ENCODE measurements at places on chromosomes 12 and 14.

DNA sequence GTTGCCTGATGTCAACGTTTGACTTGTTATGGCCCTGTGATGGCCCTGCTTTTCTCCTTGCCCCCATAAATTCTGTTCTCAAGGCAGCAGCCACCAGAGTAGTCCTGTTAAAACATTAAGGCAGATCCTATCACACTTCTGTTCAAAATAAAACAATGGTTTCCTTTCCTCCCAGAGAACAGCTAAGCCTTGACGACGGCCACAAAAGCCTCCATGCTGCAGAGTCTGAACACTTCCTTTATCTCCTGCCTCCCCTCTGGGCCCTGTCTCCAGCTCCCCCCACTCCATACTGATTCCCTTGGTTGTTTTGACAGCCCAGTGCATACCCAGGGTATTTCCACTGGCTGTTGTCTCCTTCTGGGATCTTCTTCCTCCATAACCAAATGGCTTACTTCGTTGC lies 618.1 kb downstream of the MED13L start:
- no peak for DNase-seq
- H3K27me3 ChIP-seq: no peaks in the 10 kb centered on the region
- no peaks in the 10 kb centered on the region for H3K36me3 ChIP-seq
- no peak overlapping the region for H3K27ac ChIP-seq

- H3K4me1 ChIP-seq: peaks cover 8% of the 10 kb centered on the region
- no peak for DNase-seq
- no peaks in the 10 kb centered on the region for H3K36me3 ChIP-seq
These were observed at the start of gene ZNF219 for GRCh38 chr14:21098076-21098891. ZNF219 (minus strand) TSS chr14:21098655; CDS start chr14:21093591, 5,064 bp downstream.

DNA sequence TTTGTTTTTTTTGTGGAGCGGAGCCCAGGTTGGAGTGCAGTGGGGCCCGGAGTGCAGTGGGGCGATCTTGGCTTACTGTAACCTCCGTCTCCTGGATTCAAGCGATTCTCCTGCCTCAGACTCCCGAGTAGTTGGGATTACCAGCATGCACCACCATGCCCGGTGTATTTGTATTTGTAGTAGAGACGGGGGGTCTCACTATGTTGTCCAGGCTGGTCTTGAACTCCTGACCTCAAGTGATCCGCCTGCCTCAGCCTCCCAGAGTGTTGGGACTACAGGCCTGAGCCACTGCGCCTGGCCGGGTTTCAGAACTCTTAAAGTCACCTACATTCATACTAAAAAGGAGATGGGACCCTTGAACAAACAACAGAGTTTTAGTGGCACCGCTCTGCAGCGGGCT lies 52.7 kb downstream of the KRT80 start:
- H3K27me3 ChIP-seq: no peaks in the 10 kb centered on the region
- no peak overlapping the region for H3K27ac ChIP-seq
- no peak for DNase-seq
- H3K4me1 ChIP-seq: peaks cover 7% of the 10 kb centered on the region
- H3K4me3 ChIP-seq: no peak overlapping the region

GRCh38 chr12:4116251-4117111 lies 157.1 kb upstream of the CCND2 start:
- no peaks in the 10 kb centered on the region for H3K4me1 ChIP-seq
- no peaks in the 10 kb centered on the region for H3K36me3 ChIP-seq
- no peaks in the 10 kb centered on the region for H3K27me3 ChIP-seq
- DNase-seq: no peak
- H3K4me3 ChIP-seq: no peak overlapping the region

DNA sequence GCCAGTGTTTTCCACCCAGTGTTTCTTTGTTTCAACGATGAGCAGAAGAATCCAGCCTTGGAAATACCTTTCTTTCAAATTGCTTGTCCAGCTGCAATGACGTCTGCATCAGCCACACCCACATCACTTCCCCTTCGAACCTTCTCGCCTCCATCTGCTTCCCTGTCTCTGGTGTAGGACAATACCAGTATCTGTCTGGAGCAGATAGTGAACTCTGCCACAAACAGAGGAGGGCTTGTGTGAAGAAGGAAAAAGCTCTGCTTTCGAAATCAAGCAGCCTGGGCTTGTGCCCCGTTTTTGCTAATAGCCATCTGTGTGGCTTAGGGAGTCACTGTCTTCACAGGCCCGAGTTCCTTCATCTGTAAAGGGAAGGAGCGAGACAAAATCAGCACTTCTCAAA lies 415.4 kb downstream of the ZFP36L1 start:
- H3K4me3 ChIP-seq: no peak overlapping the region
- no peak overlapping the region for H3K27ac ChIP-seq
- H3K27me3 ChIP-seq: no peaks in the 10 kb centered on the region
- 0 out of 2 replicates have a peak, but pooled peaks cover 3% of the 10 kb centered on the region for H3K4me1 ChIP-seq

- no peaks in the 10 kb centered on the region for H3K4me1 ChIP-seq
- no peak for DNase-seq
- H3K27me3 ChIP-seq: no peaks in the 10 kb centered on the region
- H3K4me3 ChIP-seq: no peak overlapping the region
- no peaks in the 10 kb centered on the region for H3K36me3 ChIP-seq
These were observed 62.3 kb upstream of the PPP1R12A start for GRCh38 chr12:79997096-79997791.

DNA sequence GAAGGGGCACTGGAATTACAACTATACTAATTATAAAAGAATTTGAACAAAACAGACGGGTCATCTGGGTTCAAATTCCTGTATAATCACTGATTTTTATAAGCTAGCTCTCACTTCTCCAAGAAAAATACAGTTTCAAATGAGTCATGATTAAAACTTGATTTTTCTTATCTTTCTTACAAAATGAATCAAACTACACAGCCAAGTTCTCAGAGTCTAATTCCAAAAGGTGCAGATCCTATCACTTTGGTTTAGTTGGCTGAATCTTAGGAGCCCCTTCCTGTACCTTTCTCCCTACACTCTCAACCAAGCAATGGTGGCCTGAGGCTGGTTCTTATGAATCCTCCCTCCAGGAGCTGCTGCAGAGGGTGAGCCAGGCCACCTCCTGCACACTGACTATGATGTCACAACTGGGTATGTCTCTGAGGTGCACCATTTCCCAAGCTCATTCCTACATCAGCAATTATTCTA lies 43.8 kb upstream of the BMP4 start:
- no peaks in the 10 kb centered on the region for H3K36me3 ChIP-seq
- DNase-seq: no peak
- no peaks in the 10 kb centered on the region for H3K4me1 ChIP-seq
- H3K4me3 ChIP-seq: no peak overlapping the region
- H3K27ac ChIP-seq: no peak overlapping the region

DNA sequence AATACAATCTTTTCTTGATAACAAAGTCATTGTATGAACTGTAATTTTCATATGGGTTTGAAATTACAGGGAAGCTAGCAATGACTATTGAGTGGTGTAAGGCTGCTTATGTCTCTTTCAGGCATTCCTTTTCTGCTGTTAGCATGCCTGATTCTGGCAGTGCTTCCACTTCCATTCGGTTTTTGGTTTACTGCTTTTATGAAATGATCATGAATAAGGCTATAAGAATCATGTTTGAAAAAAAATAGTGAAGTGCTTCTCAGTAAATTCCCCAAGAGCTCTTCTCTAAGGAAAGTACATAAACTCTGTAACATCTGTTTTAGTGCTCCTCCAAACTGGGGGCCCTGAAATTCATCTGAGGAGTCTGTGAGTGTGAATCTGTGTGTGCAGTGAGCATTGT lies 434.0 kb upstream of the RGS6 start:
- H3K27me3 ChIP-seq: no peaks in the 10 kb centered on the region
- no peaks in the 10 kb centered on the region for H3K36me3 ChIP-seq
- no peak overlapping the region for H3K4me3 ChIP-seq
- H3K4me1 ChIP-seq: no peaks in the 10 kb centered on the region
- no peak for DNase-seq

- H3K27me3 ChIP-seq: no peaks in the 10 kb centered on the region
- DNase-seq: no peak
- H3K4me3 ChIP-seq: no peak overlapping the region
- no peak overlapping the region for H3K27ac ChIP-seq
These were observed 25.0 kb downstream of the YAF2 start for GRCh38 chr12:42213023-42213422.

GRCh38 chr14:34711169-34711568 lies 3.2 kb downstream of the CFL2 start:
- peaks cover 48% of the 10 kb centered on the region for H3K4me1 ChIP-seq
- no peak for DNase-seq
- H3K27me3 ChIP-seq: no peaks in the 10 kb centered on the region
- peak overlapping the region; percentile 51 for H3K27ac ChIP-seq

All from Panc1 (cell line).